Right ventricle myocardium superior (tissue), 1 donor: ENCODE measurements at places on chromosomes 5 and 9. TPM values are rescaled to one million over a fixed set of nuclear protein-coding genes. Genes with fewer than 3 reads are reported as not detected.

DNA sequence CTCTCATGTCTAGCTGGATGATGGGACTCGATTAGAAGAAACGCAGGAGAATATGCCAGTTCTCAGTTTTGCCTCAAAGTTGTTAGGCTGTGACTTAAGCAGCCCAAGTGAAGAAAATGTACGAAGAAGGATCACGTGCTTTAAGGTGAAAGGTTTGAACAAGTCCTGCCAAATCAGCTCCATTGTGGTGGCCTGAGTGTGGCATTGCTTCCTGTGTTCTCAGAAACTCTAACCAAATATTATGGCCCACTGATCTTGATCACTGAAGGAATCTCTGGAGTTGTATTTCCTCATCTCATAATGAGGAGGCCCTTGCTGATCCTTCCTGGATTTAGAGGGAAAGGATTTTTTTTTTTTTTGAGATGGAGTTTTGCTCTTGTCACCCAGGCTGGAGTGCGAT lies 44.0 kb downstream of the OTULIN start:
- no peak for DNase-seq

Gene ITK
- total RNA-seq, result 0.13 TPM

- DNase-seq, result no peak
Observed at GRCh38 chr5:14405267-14405666, 176.3 kb upstream of the OTULINL start.

DNA sequence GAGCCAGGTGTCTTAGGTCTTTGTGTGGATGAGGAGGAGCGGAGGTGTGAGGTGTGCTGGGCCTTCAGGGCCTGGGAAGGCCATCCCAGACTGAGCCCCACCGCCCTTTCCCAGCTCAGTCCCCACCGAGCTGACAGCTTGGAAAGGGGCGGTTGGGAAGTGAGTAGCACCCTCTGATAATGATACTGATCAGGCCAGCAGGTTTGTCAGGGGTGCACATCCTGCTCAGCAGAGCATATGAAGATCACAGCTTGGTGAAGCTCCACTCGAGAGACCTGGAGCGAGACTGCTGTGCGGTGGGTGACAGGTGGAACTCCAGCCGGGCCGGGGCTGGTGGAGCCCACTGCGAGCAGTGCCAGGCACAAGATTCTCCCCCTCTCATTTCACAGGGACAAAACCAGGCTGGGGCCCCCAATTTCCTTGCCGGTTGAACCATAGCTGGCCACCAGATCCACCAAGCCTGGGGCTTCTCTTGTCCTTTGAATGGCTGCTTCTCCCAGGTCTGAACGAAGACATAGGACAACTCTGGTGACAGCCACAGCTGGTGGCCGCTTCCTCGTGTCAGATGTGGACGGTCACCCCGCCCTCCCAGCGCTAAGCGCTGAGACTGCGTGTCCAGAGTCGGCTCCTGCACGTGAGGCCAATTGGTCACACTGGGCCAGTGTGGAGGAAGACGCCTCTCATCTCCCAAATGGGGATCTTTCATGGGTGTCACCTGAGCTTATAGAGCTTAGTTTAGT lies 8.3 kb downstream of the QRFP start:
- no peak for DNase-seq

Gene ZNF189
- 14.6 TPM for total RNA-seq

DNA sequence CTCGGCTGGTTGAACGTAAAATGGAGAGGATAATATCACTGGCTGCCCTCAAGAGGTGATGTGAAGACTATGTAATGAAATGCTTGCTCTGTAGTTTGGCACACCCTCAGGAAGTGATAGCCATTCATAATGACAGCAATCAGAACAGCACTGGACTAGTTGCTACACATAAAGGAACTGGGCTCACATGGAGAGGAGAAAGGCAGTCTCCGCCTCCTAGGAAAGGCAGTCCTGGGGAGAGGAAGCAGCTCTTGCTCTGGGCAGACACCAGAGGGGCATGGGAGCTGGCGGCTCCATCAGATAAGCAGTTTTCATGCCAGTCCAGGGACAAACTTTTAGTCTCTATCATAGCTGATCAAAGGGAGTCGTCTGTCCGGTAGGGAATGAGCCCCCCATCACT lies 46.9 kb downstream of the ARHGEF37 start:
- no peak for DNase-seq

DNA sequence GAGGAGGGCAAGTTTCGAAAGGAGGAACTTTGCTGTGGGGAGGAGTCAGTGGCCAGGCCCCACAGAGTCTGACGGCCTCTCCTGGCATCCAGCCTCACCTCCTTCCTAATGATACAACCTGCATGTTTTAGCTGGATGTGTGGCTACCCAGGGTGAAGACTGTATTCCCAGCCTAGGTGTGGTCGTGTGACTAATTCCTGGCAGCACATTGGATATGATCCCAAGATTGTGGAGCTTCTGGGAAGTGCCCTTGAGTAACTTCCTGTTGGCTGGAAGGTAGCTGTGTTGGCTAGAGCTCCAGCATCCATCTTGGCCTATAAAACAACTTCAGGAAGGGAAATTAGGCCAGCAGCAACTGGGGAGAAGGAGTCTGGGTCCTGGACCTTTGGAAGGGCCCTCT lies 19.0 kb upstream of the LPCAT1 start:
- DNase-seq, result no peak

- DNase-seq, result peak; percentile 31
Observed at GRCh38 chr9:93235300-93235960, 51.5 kb downstream of the WNK2 start.

Gene CYFIP2
- total RNA-seq, result 27.6 TPM

GRCh38 chr9:90892918-90893317 lies 91.3 kb downstream of the SYK start:
- DNase-seq, result no peak

Gene DBH
- total RNA-seq, result not detected

GRCh38 chr9:127393645-127394044 lies 3.3 kb upstream of the SLC2A8 start:
- no peak for DNase-seq

DNA sequence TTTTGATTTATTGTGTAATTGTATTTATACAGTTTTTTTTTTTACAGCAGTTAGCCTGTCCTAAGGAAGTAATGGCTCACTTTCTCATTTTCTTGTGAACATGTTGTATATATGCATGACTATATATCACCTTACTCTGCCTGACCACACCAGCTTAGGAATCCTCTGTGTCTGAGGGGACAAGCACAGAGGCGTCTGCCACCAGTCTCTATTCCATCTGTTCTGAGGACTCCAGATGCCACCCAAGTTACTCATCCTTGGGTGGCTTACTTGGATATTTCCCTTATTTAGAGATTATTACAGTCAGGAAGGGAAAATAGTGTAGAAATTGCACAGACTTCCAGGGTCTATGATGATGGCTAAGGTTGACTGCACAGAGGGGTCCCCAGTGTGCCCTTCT lies 256.3 kb upstream of the C9orf72 start:
- DNase-seq, result no peak

DNA sequence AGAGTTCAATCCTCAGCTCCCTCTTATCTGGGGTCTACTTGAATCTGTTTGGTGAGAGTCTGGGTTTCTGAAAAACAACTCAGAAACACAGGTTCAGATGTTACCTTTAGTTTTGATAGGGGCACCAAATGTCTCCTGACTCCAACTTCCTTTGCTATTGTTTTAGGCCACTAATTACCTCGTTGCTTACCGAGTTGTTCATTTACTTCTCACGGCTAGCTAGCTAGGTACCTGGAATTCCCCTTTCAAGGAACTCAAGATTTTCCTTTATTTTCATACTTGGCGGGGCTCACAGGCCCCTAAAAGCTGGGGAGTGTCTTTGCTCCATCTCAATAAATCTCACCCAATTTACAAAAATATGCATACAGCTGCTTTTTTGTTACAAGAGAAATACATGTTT lies 111.4 kb downstream of the SLC28A3 start:
- DNase-seq, result no peak

Gene FRMPD1
- total RNA-seq, result 1.6 TPM

Gene GGTA1
- total RNA-seq, result 31.3 TPM

- DNase-seq, result no peak
Observed at GRCh38 chr5:179953987-179954386, 46.3 kb upstream of the TBC1D9B start.

GRCh38 chr5:150318613-150319483 lies 16.1 kb upstream of the ARSI start:
- DNase-seq, result no peak

Gene FOXD4L4
- not detected for total RNA-seq

Gene TMEM252
- not detected for total RNA-seq

GRCh38 chr5:119340597-119341218 lies 15.1 kb upstream of the TNFAIP8 start:
- no peak for DNase-seq

DNA sequence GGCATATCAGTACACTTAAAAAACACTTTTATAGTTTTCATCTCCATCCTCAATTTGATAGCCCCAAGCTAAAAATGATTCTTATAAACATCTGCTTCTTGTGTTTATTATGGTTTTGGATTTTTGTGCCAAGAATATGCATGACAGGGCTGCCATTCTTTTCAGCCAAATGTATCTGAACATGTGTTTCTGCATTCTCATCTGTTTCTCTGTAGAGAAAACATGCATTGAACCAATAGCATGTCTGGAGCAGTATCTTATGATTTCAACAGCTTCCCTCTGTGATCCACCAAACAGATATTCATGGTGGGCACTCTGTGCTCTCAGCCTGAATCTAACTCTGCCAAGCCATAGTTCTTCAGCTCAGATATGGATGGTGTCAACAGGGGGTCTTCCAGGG lies 99.3 kb upstream of the ERCC6L2 start:
- DNase-seq, result no peak

Gene N4BP3
- total RNA-seq, result 2.7 TPM

DNA sequence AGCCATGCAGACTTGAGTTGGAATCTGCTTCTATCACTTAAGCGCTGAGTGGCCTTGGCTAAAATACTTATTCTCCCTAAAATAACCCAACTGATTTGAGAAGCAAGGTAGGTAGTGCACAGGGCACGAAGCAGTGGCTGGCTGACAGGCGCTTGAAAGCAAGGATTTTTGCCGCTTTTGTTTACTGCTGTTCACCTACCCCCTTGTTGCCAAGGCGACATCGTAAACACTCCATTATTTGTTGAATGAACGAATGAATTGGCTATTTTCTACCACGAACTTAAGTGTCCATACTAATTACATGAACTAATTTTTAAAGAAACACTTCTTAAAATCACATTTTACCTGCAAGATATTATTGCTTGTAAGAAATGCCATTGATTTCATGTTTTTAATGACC lies 98.0 kb downstream of the ANKH start:
- DNase-seq, result no peak

DNA sequence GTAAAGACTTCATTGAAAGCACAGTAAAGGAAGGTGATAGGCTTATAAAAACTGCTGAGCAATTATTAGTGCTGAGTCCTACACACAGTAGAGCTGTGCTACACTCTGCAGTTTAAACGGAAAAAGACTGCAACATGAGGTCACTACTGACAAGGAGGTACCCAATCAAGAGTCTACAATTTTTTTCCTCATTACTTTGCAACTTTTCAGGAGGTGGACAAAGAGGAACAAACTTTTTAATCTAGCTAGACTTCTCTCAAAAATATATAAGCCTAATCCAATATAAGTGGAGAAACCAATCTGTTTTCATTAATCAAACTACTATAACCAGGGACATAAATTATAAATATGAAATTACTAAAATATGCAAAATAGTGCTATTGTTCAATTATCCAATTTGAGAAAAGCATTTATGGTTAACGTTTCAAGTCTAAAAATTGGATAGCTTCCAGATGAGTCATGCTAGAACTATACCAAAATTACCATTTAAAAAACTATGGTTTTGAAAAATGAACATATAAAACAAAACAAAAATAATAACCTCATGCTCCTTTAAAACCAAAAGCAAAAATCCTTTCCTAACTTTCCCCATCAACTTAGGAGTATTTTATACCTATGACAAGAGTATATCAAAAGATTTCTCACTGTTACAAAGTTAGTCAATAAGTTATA lies 37.7 kb downstream of the FAM13B start:
- DNase-seq, result no peak

Gene MARCOL
- not detected for total RNA-seq

DNA sequence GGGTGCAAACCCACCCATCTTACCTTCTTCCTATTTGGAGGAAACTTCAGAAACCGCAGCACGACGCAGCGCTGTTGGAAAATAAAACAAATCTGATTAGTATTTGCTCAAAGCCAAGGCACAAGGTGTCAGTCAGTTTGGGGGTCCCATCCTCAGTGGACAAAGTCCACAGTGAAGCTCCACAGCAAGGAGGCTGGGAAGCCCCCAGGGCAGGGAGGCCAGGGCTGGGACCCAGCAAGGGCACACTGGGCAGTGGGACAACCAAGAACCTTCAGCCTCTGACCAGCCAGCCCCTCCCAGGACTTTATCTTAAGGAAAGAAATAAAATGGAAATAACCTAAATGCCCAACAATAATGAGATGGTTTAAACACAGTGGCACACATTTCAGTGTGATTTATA lies 11.3 kb downstream of the IPPK start:
- no peak for DNase-seq

DNA sequence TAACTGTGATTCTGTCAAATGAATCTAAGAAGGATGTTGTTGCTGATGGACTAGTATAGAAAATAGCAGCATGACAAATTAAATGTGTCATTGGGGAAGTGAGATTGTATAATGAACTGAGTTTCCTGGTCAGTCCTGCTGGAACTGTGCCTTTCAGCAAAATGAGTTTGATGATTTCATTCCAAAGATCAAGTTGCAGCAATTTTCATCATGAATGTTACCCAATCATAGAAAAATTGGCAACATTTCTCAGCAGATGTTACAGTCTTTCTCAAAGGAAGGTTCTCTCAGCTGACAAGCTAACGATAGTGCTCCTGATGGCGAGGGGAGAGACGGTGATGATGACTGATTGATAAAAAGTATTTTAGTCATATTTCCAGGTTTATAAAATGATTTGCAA lies 10.7 kb downstream of the PCDHAC2 start:
- no peak for DNase-seq

Gene EFNA5
- total RNA-seq, result 25.7 TPM

DNA sequence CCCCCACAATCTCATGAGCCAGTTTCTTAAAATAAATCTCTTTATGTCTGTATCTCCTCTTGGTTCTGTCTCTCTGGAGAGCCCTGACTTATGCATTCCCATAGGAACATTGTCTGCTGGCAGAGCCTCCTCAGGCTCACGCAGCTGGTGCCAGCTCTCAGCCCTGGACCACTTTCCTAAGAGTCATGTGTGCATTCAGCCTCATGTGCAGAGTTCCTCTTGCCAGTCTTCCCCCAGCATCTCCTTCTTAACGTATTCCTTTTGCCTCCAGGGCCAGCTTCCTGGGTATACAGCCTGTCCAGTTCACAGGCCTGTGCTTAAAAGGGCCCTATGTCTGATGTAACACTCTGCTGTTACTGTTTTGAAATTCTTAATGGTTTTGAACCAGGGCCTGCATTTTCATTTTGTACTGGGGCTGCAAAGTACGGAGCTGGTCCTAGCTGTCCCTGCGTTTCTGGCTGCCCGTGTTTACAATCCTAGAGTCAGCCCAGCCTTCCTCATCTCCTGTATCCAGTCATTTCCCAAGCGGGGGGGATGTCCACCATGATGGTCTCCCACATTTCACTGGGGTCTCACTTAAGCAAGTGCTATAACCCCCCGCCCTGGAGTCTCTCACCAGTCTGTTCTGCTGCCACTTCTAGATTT lies 18.1 kb downstream of the ANKRD33B start:
- no peak for DNase-seq

GRCh38 chr9:106670418-106670817 lies 192.5 kb upstream of the ZNF462 start:
- no peak for DNase-seq
